Foreskin melanocyte (primary cell): ENCODE measurements at places on chromosomes 3 and 15.

- no peak for DNase-seq
Observed at GRCh38 chr15:54364961-54365360, 386.7 kb downstream of the UNC13C start.

DNA sequence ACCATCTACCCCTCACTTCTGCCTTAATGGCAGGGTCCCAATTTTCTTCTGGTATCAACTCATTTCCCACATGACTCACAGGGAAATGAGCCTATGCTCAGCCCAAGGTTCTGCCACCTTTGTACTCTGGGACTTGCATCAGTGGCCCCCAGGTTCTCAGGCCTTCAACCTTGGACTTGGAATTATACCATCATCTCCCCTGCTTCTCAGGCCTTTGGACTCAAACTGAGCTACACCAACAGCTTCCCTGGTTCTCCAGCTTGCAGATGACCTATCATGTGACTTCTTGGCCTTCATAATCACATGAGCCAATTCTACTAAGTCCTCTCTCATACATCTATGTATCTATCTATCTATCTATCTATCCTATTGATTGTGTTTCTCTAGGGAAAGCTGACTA lies 149.5 kb downstream of the PLCH1 start:
- DNase-seq: no peak

GRCh38 chr3:193656445-193656844 lies 63.4 kb downstream of the OPA1 start:
- DNase-seq: no peak

DNA sequence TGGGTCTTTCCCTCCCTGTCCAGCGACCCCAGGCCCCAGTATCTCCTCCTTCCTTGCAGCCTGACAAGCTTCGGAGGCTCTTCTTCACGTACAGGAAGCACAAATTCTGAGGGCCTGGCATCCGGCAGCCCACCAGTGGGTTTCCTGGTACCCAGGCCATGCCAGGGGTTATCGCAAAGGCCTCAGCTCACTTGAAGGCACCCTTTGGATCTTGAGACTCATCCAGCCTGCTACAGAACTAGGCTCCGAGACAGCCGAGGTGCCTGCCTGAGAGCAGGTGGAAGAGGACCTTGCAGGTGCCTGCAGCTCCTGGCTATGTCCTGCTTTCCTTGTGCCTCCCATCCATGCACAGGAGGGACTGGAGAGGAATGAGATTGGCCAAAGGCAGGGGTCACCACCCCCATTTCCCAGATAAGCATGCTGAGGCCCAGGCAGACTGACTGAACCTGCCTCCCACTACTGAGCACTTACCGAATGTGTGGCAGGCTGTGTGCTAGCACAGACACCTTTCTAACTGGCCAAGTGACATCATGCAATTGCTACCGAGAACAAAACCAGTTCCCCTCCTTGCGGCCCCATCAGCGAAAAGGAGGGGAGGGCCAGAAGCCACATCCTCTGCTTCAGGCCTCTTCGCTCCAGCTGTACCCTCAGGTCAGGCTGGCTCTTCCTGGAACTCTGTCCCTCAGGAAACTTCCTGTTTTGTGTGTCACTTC lies 11.2 kb downstream of the SH2D7 start:
- no peak for DNase-seq

DNA sequence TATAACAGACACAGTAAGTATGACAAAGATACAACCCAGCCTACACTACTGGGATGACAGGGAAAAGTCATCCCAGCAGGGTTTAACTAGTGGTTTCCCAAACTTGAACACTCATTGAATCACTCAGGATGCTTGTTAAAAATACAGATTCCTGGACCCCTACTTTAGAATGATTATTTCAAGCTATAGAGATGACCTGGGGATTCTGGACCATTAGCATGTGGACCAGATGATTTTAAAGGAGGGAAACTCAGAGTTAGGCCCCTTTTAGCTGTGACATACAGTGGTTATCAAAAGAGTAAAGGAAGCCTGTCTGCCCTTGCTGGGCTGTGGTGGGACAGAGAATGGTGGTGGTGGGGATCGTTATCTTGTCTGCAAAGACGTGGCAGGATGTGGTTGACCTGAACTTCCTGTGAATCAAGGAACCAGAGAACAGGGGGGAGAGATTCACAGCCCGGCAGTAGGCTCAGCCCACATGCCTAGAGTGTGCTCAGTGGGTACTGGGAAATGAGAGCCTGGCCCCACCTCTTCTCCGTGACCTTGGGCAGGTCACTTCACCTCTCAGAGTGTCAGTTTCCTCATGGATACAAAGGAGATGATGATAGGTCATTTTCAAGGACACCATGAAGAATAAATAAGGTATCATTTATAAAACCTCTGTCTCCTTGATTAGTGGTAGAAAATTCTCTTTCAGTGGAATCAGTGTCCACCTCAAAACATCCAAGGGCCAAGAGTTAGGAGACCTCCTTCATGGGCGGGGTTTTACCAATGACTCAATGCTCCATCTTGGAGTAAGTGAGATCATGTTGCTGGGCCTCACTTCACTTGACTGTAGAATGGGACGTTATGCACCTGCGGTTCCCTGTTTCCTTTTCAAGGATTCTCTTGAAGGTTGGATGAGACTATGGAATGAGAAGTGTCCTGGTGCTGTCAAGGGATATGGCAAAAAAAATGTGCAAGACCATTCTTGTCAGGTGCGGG lies 306.5 kb downstream of the RPLP1 start:
- no peak for DNase-seq

DNA sequence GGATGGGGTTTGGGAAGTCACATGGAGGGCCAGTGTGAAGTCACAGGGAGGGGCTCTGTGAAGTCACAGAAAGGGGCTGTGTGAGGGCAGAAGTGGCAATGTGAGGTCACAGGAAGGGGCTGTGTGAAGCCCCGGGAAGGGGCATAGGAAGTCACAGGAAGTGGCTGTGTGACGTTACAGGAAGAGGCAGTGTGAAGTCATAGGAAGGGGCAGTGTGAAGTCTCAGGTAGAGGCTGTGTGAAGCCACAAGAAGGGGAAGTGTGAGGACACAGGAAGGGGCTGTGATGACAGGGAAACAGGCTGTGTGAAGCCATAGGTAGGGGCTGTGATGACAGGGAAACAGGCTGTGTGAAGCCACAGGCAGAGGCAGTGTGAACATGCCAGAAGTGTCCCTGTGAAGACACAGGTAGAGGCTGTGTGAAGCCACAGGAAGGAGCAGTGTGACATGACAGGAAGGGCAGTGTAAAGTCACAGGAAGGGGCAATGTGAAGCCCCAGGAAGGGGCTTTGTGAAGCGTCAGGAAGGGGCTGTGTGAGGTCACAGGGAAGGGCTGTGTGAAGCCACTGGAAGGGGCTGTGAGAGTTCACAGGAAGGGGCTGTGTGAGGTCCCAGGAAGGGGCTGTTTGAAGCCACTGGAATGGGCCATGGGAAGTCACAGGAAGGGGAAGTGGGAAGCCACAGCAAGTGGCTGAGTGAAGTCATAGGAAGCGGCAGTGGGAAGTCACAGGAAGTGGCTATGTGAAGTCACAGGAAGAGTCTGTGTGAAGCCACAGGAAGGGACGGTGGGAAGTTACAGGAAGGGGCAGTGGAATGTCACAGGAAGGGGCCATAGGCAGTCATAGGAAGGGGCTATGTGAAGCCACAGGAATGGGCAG lies 37.1 kb downstream of the GASK1A start:
- DNase-seq: no peak

- DNase-seq: no peak
Observed at GRCh38 chr3:72230774-72231379, 445.9 kb upstream of the PROK2 start.
